ENCODE measurements at places on chromosomes 11 and 22. TPM values are rescaled to one million over a fixed set of nuclear protein-coding genes. Genes with fewer than 3 reads are reported as not detected.

OR6A2 gene
- not detected for polyA plus RNA-seq

SEZ6L gene
- polyA plus RNA-seq = 0.03 TPM

RASGRP2 gene
- polyA plus RNA-seq = 7.2 TPM

LYVE1 gene
- 8.6 TPM for polyA plus RNA-seq

PRG3 gene
- not detected for polyA plus RNA-seq

- DNase-seq = no peak
Observed at GRCh38 chr11:32224580-32224979, 133.7 kb downstream of the RCN1 start.

DNA sequence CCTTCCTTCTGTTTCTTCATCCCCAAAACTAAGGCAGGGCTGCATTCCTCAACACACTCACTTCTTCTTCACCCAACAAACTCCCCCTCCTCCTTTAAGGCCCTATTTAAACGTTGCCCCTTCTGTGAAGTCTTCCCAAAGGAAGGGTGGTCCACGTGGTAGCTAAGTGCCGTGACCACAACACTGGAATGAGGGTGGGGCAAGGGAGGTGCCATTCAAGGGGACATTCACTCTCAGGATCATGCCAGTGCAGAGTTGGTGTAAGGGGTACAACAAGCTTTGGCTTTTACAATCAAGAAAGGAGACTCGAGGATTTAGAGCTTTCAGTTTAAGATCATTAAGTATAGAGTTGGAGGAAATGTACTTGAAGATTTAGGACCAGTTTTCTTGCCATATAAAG lies 8.0 kb upstream of the MS4A10 start:
- no peak for DNase-seq

- DNase-seq = no peak
Observed at GRCh38 chr11:116733969-116734508, 38.7 kb downstream of the BUD13 start.

GRCh38 chr11:17793642-17794170 lies 59.1 kb downstream of the KCNC1 start:
- DNase-seq = no peak

DNA sequence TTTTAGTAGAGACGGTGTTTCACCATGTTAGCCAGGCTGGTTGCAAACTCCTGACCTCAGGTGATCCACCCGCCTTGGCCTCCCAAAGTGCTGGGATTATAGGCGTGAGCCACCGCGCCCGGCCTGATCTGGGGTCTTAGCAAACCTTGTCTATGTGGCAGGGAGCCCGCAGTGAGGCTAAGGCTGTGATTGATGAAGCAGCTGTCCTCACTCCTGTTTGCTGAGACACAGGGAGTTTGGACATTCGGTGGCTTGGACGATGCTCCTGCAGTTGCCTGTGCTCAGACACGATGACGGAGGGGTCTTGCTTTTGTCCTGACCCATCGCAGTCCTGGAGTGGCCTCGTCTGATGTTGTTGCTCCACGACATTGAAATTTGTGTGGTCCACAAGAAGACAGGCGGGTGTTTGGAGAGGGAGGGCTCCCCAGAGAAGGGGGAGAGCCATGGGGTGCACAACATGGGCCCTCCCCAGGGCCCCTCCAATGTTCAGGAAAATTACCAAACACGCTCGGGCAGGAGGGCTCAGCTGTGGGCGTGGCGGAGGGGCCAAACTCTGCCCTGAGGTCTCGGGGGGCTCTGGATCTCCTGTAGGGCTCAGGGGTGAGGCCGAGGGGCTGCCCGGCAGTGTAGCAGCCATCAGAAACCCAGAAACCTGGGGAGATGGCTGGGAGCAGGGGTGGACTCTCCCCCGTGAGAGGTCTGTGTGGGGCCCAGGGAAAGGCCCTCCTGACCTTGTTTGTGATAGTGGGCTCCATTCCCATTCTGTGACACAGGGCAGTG lies 41.8 kb upstream of the PRR5 start:
- no peak for DNase-seq

DNA sequence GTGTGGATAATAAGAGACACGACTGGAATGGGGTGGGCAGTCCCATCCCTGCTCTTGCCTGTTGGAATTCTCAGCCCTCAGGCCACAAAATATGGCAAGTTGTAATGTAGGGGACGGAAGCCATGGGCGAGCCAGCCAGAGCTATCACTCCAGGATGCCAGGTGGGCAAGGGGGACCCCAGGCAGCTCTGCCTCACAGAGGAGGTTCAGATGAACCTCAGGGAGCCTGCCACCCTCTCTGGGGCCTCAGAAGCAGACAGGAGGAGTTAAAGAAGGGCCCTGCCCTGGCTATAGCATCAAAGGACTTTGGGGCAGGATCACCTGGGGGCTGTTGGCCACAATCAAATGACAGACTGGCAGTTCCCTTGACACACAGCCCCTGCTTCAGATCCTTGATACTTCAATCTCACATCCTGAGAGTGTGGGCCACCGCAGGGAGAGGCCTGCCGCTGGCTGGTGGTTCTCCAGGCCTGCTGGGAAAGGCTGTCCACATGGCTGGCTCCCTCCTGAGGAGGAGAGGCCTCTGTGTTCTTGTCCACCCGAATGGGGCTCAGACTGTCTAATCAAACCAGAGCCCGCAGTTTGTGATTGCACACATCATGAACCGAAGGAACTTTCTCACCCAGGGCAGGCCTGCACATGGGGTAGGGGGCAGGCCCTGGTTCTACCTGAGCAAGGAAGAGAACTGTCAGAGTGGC lies 31.4 kb downstream of the IGLL1 start:
- no peak for DNase-seq

GRCh38 chr11:88315981-88316441 lies 21.5 kb downstream of the CTSC start:
- DNase-seq = no peak

- DNase-seq = no peak
Observed at GRCh38 chr11:95419915-95420314, 188.9 kb upstream of the SESN3 start.

- no peak for DNase-seq
Observed at GRCh38 chr11:126440276-126440675, 84.8 kb downstream of the ST3GAL4 start.

DNA sequence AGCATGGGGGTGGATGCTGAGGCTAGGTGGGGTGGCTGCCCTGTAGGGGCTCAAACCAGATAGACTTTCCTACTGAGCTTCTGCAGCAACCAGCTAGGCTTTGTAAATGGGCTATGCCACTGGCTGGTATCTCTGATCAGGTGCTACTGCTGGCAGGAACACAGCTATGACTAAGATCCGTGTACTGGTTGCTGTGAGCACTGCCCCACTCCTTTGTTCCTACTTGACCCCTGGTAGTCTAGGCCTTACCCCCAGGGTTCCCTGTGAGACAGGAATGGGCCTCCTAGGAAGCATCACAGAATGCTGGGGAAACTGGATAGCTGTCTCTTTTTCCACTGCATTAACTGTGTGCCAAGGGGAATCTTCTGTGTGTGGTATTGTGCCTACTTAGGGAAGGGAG lies 58.4 kb upstream of the GAB2 start:
- peak; percentile 47 for DNase-seq

DNA sequence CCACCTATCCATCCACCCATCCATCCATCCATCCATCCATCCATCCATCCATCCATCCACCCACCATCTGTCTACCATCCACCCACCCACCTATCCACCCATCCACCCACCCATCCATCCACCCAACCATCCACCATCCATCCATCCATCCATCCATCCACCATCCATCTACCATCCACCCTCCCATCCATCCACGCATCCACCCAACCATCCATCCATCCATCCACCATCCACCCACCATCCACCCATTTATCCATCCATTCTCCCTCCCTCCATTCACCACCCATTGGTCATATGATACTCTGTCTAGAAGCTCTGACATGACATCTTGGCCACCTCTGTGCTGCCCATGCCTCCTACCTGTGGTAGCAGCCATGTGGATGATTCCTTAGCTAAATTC lies 31.7 kb downstream of the MUC2 start:
- DNase-seq = no peak

GRCh38 chr11:44877571-44878497 lies 72.8 kb downstream of the TP53I11 start:
- no peak for DNase-seq

GRCh38 chr11:80727315-80727714 lies 1286.5 kb upstream of the TENM4 start:
- DNase-seq = no peak

GRCh38 chr22:25404556-25404927 lies 159.9 kb upstream of the GRK3 start:
- DNase-seq = peak; percentile 48

DNA sequence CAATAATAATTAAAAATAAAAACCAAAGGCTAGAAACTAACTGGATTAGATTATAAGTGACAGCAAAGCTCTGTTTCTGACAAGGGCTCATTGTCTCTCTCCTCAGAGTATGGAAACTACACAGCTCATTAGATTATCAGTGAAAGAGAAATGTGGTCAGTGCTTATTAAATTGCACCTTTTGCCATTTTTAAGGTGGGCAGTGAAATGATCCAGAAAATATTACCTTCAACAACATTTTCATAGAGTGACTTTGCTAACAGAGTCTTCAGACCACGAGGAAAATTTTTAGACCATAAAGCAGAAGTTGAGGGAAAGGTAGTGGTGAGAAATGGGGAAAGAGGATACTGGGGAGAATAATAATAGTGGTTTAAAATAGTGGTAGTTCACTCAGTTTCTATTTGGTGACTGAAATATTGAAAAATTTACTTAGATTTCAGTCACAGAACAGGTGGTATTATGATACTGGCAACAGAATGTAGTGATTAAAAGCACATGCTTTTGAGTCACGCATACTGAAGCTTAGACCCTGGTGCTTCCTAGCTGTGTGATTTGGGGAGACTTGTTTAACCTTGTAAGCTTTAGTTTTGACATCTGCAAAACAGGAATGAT lies 684.0 kb upstream of the CCDC90B start:
- no peak for DNase-seq

GRCh38 chr11:82775736-82776346 lies 42.2 kb upstream of the FAM181B start:
- DNase-seq = no peak

GRCh38 chr11:133040289-133040900 lies 491.9 kb downstream of the OPCML start:
- no peak for DNase-seq

DNA sequence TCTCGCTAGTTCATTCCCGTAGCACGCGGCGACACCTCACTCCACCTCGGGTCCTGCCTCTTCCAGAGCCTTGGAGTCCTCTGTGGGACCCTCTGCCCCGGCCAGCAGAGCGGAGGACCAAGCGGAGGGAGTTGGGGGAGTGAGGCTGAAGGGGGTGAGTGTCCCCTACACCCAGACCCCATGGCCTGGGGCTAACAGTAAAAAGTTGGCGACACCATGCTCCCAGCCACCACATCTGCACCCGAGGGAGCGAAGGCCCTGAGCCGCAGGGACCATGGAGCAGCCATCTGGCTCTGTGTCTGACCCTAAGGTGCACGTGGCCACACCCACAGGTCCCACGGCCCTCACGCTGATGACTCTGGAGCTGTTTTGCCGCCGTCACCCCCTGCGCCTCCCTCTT lies 293.8 kb downstream of the BRD1 start:
- DNase-seq = no peak

GRCh38 chr11:103953797-103954486 lies 82.5 kb upstream of the DDI1 start:
- DNase-seq = no peak

All from stomach (tissue), 19 donors.